ENCODE measurements at places on chromosomes 5 and 9.

DNA sequence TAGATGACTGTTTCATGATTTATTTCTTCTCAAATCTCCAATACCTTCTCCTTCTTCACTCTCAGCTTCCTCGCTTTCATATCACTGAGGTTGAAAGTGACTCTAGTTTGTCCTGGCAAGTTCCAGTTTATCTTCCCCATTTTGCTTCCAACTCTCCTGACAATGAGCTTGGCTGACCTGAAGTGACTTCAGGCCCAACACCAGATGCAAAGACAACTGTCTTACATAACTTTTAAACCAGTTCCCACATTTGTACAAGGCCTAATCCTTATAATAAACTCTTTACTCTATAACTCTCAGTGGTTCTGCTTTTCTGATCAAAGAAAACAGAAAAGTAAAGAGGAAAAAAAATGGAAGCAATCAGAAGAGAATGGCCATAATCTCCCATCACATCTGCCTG, 22.0 kb downstream of the GNG10 start:
- no peak for DNase-seq

DNA sequence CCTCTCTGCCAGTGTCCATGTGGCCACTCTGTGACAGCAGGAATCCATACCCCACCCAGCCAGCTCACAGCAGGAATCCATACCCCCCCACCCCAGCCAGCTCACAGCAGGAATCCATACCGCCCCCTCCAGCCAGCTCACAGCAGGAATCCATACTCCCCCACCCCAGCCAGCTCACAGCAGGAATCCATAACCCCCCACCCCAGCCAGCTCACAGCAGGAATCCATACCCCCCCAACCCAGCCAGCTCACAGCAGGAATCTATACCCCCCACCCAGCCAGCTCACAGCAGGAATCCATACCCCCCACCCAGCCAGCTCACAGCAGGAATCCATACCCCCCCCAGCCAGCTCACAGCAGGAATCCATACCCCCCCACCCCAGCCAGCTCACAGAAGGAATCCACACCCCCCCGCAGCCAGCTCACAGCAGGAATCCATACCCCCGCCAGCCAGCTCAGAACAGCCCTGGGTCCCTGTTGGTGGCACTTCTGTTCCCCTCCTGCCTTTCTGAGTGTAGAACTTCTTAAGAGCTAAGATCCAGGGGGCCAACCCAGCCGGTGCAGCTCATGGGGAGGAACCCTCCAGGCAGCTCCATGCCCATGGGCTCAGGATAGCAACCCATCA, 8.4 kb upstream of the RXRA start:
- DNase-seq, result no peak

DNA sequence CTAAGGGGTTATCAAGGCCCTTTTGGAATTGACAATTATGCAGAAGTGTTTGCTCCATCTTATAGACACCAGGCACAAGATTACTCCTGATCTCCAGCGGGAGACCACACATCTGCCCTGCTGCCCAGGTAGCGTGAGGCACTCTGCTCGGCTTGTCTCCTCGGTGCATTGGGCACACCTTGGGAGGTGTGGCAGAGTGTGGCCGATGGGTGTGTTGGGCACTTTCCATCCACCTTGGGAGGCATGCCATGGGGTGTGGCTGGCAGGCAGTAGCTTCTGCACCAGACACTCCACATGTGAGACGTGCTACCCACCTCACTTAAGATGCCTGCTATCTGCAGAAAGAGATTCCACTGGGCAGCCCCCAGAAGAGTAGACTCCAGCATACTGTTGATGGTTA, 54.1 kb downstream of the GADD45G start:
- no peak for DNase-seq

DNA sequence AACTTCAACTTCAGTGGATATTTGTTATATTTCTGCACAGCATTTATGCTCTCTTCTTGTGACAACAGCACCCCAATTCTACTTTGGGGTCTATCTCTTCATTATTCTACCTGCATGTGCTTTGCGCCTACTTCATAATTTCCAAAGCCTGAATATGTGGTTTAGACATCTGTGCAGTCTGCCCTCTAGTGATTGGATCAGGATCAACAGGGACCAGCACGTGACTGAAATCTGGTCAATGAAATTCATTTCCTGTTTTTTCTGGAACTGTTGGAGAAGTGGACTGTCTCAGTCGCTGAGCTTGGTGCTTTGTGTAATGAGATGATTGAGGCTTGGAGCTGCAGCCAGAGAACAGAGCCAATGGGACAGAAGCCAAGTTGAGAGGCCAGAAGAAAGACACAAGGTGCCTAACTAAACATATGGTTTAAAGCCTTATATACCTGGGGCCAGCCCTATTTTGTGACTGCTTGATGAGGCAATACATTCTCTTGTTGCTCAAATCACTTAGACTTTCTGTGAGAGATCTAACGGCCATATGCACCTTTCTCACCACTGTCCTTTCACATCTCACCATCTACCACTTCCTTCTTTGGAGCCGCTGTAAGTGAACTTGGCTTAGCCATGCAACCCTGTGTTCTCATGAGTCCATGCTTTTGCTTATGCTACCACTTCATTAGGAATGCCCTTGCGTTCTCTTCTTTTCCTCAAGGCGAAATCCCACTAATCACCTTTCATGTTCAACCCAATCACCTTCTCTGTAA, 68.8 kb upstream of the PPP2R2B start:
- DNase-seq, result no peak
